ENCODE measurements at places on chromosomes 5 and 9.

GRCh38 chr5:124956471-124957029, 210.1 kb upstream of the ZNF608 start:
- DNase-seq = no peak

DNA sequence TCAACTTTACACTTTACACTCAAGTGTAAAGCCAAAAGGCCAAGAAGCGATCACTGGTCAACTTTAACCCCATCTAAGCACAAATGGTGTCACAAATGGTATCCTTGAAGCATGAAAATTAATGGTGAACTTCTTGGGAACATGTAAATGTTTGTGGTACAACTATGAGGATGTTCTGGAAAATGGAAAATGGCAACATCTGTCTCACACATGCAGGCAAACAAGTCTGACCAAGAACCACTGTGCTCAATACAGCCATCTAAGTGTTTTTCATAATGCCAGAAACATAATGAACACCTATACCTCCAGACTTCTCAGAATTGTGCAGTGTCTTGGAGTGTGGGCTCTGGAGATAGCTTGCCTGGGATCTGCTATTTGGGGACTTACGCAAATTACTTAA, 171.0 kb downstream of the GLIS3 start:
- no peak for DNase-seq

DNA sequence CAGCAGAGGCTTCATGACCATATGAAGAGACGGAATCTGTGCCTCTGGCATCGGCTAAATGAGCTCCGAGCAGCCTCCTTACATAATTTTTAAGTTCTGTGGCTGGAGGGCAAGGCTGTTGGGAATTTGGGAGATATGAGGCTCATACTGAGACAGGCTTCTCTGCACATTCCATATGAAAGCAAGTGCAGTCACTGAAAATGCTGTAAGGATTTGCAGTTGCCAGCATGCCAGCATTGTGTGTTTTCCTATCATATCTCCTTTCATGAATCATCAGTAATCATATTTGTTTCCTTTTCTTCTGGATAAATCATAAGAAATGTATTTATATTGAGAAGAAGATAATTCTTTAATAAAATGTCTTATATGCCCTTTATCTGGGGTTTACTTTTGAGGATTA, 775.4 kb downstream of the SEMA5A start:
- DNase-seq = no peak

GRCh38 chr9:30771163-30771708, 1613.2 kb upstream of the ACO1 start:
- no peak for DNase-seq

DNA sequence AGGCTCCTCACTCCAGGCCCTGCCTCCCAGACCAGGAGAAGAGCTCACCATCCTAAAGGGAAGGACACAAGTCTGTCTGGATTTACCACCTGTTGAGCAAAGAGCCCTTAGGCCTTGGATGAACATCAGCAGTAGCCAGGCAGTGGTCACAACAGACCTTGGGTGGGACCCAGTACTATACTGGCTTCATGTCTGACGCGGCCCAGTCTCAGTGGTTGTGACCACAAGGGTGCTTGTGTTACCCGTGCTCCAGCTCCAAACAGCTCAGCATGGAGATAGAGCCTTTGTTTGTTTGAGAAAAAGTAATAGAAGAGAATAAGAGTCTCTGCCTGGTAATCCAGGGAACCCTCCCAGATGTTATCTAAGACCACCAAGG, 617.4 kb downstream of the BRINP1 start:
- DNase-seq = no peak

- DNase-seq = no peak
Observed at GRCh38 chr5:74535926-74536325, 104.6 kb downstream of the ENC1 start.

GRCh38 chr5:153515301-153515700, 24.8 kb downstream of the GRIA1 start:
- no peak for DNase-seq

DNA sequence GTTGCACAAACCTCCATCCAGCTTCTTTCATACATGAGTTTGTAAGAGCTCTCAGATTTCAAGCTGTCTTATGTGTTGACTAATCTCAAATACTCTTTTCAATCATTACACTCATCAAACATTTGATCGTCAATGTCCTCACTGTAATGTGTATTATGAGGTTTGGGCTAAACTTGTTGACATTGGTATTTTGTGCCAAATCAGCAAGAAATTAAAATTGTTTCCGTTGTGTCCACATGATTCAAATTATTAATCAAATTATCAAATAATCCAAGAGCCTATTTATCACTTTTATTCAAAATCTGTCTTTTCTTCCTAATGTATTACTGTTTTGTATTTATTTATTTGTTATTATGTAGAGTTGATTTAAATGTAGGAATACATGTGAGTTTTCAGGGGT, 283.4 kb downstream of the GAS1 start:
- no peak for DNase-seq

DNA sequence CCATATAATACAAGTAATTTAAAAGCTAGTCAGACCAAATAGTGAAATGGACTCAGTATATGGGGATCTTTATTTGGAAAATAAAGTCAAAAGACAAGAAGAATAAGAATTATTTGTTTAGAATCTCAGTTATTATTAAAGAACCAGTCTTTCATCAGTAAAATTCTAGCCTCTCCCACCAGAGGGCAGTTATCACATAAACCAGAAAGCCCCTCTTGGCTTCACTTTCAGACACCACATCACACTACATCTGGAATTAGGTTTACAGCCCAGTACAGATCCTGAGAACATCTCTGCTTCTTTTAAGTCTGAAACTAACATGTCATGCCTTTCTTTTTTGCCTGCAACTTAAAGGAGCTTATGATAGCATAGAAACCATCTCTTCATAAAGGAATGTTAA, 12.2 kb upstream of the HSPB3 start:
- DNase-seq = no peak

- DNase-seq = no peak
Observed at GRCh38 chr9:78707481-78707991, 410.6 kb downstream of the PSAT1 start.

GRCh38 chr5:156147944-156148285, 179.0 kb upstream of the SGCD start:
- DNase-seq = no peak

DNA sequence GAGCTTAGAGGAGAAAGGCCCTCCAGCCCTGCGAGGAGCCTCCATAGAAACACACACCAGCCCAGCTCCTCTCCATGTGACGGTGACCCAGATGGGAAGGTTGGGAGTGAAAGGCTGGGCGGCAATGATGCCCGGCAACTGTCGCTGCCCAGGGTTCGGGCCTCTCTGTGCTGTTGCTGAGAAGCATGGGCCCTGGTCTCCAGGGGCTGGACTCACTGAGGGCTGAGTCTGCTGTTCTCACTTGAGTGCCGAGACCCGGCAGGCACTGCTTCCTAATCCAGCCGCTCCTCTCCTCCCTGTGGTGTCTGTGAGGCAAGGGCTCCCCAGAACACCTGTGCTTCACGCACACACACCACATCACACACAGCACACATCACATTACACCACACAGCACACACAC, 493.6 kb downstream of the GADD45G start:
- no peak for DNase-seq

- DNase-seq = no peak
Observed at GRCh38 chr5:150147670-150148069, 8.0 kb downstream of the PDGFRB start.

- no peak for DNase-seq
Observed at GRCh38 chr9:84554069-84554664, 115.4 kb upstream of the NTRK2 start.

GRCh38 chr5:83312663-83313062, 158.9 kb upstream of the VCAN start:
- DNase-seq = no peak

- no peak for DNase-seq
Observed at GRCh38 chr5:181131514-181131913, 545 bp upstream of the OR2V1 start.

- no peak for DNase-seq
Observed at GRCh38 chr5:14401639-14402038, 180.0 kb upstream of the OTULINL start.

DNA sequence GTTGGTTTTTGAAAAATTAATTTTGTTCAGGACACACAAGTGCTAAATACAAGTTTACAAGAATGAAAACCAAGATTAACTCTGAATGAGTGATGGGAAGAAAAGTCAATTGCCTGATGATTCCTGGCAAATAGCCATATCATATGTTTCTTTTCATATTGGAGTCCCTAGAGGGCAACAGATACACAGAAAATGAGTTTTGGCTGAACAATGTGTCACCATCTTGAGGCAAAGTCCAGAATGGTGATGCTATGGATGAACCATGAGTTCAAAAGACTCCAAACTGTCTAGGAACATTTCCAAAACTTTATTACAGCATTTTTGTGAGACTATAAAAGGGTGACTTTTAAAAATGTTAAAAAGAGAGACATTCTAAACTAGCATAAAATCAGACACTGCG, 382.9 kb downstream of the TMEM161B start:
- no peak for DNase-seq

DNA sequence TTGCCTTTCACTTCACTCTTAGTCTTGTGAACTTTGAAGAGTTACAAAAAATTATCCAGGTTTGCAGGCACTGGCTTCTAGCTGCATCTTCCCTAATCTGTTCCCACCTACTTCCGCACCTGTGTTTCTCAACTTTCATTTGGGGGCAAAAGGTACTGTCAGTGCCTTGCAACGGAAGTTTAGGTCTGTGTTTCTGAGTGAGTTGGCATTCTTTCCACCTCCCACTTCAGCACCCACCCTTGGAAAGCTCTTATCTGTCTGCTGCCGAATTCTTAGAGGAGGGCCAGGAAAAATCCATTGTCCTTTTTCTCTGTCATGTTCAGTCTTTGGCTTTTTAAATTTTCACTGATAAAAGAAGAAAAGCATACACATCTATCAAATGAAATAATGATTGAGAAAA, 89.7 kb upstream of the RASGRF2 start:
- DNase-seq = no peak

DNA sequence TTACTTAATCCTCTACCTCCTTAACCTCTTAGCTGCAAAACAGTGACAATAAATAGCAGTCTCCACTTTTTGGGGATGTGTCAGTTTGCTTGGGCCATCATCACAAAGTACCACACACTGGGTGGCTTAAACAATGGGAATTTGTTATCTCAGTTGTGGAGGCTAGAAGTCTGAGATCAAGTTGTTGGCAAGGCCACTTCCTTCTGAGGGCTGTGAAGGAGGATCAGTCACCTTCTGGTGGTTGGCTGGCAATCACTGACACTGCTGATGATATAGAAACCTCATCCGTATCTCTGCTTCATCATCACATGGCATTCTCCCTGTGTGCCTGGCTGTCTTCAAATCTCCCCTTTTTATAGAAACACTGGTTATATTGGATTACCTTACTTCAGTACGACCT, 187.1 kb upstream of the TBC1D2 start:
- DNase-seq = no peak

GRCh38 chr9:95175523-95175922, 142.0 kb downstream of the FANCC start:
- no peak for DNase-seq

DNA sequence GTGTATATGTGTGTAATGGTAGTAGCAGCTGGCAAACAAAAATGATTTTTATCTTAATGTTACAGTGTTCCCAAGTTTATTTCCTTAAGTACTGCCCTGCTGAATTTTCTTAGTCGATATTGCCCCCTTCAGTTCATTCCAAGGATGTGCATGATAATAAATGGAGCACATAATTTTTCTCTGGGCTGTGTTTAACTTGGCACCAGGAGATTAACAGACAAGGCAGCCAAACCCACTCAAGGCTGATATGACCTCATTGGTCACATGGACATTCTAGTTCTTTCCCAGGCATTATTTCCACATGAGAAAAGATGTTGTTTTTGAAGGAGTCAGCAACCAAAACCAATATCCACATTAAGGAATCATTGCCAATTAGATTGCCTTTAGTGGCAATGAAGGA, 61.8 kb downstream of the COX7C start:
- DNase-seq = no peak

DNA sequence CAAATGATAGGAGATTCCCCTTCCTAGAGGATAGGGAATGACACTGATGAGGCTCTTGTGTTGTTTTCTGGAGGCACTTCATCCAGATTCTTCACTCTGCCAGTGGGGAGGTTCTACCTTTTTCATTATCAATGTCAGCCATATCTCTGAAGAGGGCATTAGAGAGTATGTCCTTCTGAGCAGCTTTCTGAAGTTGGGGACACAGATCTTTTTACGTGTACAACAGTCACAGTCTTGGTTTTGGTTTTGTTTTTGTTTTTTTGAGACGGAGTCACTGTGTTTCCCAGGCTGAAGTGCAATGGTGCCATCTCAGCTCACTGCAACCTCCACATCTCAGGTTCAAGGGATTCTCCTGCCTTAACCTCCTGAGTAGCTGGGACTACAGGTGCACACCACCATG, 22.6 kb downstream of the CENPH start:
- no peak for DNase-seq

- no peak for DNase-seq
Observed at GRCh38 chr5:6372251-6373080, 5.9 kb downstream of the MED10 start.

- DNase-seq = no peak
Observed at GRCh38 chr9:20749496-20750198, 65.6 kb downstream of the FOCAD start.

DNA sequence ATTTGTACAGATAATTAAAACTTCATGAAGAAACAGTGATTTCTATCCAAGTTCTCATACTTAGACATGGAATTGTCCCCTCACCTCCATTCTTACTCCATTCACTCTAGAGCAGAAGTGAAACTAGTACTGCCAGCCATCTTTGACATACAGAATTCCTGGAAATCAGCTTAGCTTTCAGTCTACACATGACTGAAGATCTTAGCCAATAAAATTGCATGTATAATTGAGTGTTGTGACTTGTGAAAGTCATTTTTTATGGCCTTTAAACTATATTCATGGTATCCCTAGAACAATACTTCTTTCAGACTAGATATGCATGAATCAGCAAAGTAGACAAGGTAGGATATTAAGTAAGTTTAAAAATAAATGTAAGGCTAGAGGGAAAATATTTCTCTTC, 705.2 kb upstream of the ZNF608 start:
- no peak for DNase-seq

GRCh38 chr5:154409230-154409840, 36.5 kb upstream of the SAP30L start:
- no peak for DNase-seq

DNA sequence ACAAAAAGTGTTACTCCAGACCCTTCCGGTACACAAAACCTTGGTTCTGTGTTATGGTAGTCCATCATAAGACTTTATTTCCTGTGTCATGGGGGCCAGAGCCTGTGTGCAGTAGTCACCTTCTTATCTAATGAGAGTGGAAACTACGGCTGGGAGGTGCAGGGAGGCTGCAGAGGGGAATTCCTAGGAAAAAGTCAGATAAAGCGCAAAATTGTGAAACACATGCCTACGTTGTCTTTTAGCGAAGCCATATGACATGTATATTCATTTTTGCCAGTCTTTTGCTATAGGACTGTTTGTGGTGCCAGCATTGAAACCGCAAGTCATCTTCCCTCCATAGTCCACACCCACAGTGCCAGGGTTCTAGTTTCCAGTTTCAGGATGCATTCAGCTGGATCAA, 80.7 kb downstream of the PPARGC1B start:
- no peak for DNase-seq

DNA sequence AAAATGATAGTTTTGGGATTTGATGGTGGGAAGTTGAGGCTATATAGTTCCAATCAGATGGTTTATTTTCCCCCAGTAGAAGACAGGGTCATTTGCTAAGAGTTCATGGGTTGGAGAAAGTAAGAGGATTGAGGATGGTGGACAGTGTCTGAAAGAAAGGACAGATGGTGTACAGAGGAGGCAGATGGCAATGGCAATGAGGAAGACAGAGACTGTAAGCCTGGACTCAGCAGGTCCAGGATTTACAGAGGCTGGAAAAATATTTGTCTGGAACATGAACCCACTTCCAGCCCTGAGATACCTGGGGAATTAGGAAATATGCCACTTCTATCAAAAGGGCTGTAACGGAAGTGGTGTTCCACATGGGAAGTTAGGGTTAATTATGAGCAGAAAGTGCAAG, 84.5 kb downstream of the PCSK1 start:
- no peak for DNase-seq

All from activated CD8-positive, alpha-beta memory T cell treated with anti-CD3 and anti-CD28 coated beads for 1 hour (primary cell).